ENCODE measurements at places on chromosomes 16 and 17.

- DNase-seq, result no peak
These were observed 44.6 kb downstream of the SPOP start for GRCh38 chr17:49633250-49633649.

- no peak for DNase-seq
These were observed 384.5 kb downstream of the CPPED1 start for GRCh38 chr16:12419151-12419550.

DNA sequence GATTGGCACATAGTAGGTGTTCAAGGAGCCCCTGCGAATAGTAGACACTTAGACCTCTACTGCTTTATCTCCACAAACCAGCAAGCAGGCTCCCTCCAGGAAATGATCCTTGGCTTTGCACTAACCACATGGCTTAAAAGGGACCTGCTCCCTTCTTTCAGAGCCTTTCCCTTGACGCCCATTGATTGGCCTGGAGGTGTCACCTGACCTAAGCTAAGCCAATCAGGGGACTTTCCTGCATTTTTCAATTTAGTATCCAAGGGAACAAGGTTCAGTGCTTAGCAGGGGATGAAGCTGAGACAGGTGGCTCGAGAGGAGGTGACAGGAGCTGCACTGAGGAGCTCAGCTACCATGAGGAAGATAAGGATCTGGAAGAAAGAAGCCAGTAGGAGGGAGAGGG, 52.8 kb downstream of the CLEC19A start:
- DNase-seq, result no peak

GRCh38 chr16:8648877-8649276, 25.5 kb upstream of the ABAT start:
- no peak for DNase-seq

DNA sequence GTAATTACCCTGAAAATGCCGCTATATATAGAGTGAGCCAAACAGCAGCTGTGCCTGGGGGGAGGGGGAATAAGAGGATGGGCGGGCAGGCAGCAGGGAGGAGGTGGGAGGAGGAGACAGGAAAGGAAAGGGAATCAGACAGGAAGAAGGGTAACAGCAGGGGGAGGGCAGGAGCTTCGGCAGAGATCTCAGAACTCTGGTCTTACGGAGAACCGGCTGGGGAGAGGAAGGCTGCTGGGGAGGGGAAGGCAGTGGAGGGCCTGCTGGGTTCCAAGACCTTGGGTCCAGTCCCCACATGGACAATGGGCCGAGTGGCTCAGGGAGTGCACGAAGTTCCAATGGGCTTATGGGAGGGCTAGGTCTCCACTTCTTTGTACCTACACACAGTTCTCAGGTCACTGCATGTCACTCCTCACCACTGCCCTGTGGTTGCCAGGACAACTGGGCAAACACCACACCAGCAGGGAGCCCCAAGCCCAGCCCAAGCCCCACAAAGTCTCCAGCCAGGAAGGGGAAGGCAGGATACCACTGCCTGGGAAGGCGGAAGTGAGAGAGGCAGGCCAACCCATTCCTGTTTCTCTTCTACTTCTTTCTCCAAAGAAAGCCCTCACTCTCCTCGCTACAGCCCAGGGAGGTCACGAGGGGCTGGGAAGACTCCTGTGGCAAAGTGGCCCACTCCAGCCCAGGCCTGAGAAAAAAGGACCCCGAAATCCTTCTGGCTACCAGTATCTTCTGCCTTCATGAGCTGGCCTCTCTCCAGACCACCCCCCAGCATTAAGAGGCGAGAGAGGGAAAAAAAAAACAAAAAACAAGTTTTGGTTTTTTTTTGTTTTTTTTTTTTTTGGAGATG, 25.3 kb downstream of the G6PC3 start:
- DNase-seq, result no peak

All from activated naive CD8-positive, alpha-beta T cell treated with anti-CD3 and anti-CD28 coated beads, Interleukin-2, amount 50 U/mL, for 24 hours (primary cell).